ENCODE measurements at places on chromosomes 7 and 10. TPM values are rescaled to one million over a fixed set of nuclear protein-coding genes. Genes with fewer than 3 reads are reported as not detected.
A peak's percentile ranks its signal among the peaks of the same experiment; 100 is the strongest.

Gene TBXAS1
- total RNA-seq = 17.0 TPM

DNA sequence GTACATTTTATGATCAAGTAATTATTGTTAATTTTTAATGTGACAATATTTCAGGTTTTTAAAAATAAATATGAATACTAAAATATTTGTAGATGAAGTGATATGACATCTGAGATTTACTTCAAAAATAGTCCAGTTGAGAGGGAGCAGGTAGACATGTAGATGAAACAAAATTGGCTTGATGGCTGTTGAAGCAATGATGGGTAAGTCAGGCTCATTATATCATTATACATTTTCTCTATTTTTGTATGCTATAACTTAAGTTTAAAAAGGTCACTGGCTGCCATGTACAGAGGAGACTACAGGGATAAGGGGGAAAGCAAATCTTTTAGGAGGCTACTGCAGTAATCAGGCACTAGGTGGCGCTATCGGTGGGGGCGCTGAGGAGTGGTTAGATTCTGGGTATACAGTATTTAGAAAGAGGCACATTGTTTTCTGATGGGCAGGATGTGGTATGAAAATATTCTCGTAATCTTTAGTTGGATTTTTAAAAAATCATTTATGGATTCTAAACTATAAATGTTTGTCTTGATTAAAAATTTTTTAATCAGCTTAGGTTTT, 189.8 kb upstream of the IMMP2L start:
- H3K27me3 ChIP-seq = no peaks in the 10 kb centered on the region
- no peaks in the 10 kb centered on the region for H3K4me1 ChIP-seq
- H3K36me3 ChIP-seq = no peaks in the 10 kb centered on the region
- DNase-seq = peak; percentile 66

Gene SFTPA1
- 0.77 TPM for total RNA-seq

DNA sequence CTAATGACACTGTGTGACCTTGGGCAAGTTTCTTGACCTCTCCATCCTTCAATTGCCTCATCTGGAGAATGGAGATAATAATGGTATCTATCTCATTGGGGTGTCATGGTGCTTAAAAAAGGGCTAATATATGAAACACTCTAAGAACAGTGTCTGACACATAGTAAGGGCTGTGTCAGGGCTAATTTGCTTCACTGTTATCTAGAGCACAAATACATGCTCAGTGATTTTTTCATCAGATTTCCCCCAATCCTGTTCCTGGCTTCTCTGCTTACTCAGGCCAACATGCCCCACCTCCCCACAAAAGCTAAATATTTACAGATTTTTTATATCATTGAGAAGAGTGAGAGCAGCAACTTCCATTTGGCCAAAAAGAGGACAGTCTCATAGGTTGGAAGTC, 20.6 kb downstream of the WIPF3 start:
- DNase-seq = no peak
- no peak overlapping the region for H3K27ac ChIP-seq
- H3K4me3 ChIP-seq = no peak overlapping the region

All from colonic mucosa (tissue), 4 donors.